ENCODE measurements at places on chromosomes 1 and 21.

DNA sequence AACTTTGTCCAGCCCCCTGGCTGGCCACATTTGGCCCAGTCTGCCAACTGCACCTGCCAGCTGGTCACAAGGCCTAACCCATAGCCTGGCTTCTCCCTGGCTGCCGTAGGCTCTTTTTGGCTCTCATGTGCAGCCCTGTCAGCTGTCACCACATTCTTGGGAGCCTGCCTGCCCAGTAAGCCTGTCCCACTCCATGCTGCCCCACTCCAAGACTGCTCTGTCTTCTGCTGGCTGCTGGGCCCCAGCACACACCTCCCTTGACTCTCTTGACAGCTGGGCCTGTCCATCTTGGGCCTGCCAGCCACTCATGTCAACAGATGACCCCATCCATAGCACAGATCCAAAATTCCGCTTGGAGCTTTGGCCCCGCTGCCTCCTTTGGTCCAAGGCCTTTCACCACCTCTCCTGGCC, 74.3 kb upstream of the EDN2 start:
- DNase-seq: no peak

DNA sequence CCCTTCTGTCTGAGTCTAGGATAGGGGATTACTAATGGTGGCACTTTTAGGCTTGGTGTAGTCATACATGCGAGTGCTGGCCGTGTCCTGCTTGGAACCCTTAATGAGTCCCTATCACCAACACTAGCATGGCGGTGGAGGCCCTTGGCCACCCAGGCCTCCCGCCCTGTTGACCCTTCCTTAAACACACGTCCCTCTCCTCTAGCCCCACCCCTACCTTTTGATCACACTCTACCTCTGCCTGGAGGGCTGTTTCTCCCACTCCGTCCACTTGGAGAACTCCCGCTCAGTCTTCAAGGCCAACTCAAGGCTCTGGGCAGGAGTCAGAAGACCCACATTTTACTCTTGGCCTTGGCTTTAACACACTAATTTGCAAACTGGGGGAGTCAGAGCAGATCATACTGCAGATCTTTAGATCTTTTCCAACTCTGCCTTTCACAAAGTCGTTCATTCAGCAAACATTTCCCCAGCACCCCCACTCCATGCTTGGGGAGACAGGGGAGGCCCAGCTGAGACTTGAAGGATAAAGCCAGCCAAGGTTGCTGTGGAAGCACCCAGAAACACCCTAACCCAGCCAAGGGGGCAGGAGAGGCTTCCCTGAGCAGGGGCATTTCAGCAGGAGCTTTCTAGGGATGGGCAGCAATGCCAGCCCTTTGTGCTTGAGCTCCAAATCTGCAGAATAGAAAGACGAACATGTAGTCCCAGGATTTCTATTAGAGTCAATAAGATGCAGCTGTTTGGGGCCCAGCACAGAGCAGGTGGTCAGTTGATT, 1.9 kb downstream of the PODN start:
- DNase-seq: no peak

DNA sequence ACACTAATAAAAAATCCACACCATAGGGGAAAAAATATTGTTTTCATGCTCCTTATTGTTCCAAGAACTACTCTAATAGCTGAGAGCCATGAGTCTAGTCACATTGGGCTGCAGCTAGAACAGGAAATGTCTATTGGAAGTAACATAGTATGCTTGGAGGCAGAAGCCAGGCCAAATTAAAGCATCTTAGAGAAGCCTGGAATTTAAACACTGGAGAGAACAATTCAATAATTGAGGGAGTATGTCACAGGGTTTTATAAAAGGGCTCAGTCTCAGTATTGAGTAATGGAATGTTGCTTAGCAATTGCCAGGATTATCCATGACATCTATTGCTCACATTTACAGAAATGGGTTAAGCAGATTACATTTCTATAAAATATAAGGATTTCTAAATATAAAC, 471.3 kb downstream of the LMO4 start:
- no peak for DNase-seq

DNA sequence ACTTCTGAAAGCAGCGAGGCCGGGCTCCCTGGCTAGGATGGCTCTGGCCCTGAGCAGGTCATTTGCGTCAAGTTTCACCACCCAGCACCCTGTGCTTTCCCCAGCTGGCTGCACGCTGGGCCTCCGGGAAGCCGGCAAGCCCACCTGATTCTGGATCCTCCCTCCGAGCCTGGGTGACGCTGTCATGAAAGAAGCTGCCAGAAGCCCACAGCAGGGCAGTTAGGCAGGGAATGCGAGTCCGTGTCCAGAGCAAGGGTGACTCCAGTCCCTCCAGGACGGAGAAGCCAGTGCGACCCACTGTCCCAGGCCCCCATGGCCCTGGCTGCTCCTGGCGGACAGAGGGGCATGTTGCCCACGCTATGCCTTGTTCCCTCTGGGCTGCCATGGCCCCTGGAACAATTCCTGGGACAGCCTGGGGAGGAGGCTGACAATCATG, 44.4 kb upstream of the PCBP3 start:
- DNase-seq: no peak

GRCh38 chr1:16076865-16077238, 3.4 kb upstream of the FAM131C start:
- DNase-seq: no peak

- DNase-seq: no peak
These were observed 262.5 kb downstream of the HHAT start for GRCh38 chr1:210591214-210591613.

- no peak for DNase-seq
These were observed 21.2 kb upstream of the TSPAN1 start for GRCh38 chr1:46153732-46154131.

All from GM20000 (cell line).